CD4-positive, alpha-beta memory T cell (primary cell): ENCODE measurements at places on chromosomes 6 and 20.
A peak's percentile ranks its signal among the peaks of the same experiment; 100 is the strongest.

GRCh38 chr6:145137425-145137824 is 597.9 kb downstream of the EPM2A start:
- no peak for DNase-seq

DNA sequence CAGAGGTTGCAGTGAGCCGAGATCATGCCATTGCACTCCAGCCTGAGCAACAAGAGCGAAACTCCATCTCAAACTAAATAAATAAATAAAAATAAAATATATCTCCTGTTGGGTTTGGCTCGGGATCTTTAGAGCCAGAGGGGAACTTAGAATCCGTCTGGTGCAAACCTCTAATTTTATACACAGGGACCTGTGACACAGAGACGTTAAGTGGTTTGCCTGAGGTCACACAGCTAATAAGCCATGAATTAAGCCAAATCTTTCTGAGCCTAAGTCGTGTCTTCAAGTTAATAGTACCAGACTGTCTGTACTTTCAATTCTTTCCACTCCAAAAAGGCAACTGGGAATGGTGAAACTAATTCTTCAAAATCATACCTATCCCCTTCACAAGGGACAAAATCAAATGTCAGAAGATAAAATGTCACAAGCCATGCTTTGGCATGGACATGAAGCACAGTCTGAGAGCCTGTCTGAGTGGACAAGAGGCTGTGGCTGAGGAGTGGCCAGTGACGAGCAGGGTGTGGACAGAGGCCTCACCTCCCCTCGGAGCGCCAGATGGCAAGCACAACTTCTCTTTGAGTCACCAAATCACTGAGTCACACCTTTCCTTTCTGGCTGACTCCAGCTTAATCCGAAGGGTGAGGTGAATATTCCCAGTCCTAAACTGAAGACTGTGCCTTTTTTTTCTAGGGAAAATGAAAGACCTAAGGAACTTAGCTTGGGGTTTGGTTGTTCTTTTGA is 177.4 kb downstream of the TFAP2A start:
- no peak for DNase-seq

DNA sequence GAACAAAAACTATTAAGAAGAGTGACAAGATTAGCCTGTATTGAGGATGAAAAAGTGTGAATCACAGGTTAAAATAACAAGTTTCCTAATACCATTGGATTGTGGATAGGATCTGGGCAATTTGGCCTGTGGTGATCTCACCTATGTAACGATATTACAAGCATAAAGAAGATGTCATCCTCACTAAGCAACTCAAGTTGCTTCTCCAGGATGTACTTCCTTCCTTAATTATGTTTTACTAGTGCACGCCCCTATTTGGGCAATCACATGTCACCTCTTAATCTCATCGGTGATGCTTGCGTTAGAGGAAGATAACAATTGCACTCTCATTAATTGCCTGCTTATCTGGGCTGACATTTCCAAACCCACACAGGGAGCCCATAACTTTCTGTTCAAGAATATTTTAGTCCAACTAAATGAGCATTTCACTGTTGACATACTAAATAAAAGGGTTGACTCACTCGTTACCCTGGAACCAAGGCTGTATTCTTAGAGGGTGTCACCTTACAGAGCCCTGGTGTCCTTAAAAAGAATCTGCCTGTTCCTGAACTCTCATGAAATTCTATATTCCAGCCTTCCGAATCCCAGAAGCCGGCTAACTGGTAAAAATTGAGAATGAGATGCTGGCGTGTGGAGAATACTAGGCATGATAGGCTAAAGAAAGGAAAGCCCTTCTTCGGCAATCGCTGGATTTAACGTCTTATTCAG is 88.2 kb upstream of the ATXN1 start:
- no peak for DNase-seq

DNA sequence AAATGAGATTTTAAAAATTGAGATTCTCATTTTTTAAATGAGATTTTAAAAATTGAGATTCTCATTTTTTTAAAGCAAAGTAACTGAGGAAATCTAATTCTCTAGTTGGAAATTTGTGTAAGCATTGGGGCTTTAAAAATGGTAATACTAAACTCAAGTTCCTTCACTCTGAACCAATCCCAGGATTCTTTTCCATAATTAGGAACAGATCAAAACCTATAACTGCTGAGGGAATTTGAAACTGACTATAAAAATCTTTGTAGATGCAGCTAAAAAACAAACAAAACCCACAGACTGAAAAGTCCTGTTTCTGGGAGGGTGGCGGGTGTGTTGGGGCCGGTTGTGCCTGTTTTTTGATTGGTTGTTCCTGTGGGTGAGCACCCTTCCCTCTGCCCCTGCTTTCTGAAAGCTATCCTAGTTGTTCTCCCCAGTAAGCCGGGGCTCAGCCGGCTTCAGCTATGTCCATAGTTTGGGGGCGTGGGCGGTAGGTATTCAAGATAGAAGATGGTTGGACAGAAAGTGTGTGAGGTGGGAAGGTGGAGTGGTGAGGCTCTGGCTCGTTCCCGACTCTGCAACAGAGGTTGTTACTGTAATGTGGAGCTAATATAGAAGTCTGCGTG is 49.3 kb downstream of the GFRA4 start:
- DNase-seq = no peak

GRCh38 chr6:49556429-49556837 is 6.0 kb downstream of the C6orf141 start:
- no peak for DNase-seq

GRCh38 chr6:20817806-20818320 is 283.6 kb downstream of the CDKAL1 start:
- DNase-seq = no peak

GRCh38 chr20:61725966-61726365 is 339.7 kb downstream of the TAF4 start:
- no peak for DNase-seq

GRCh38 chr6:106072501-106073090 is 13.5 kb upstream of the PRDM1 start:
- DNase-seq = no peak

DNA sequence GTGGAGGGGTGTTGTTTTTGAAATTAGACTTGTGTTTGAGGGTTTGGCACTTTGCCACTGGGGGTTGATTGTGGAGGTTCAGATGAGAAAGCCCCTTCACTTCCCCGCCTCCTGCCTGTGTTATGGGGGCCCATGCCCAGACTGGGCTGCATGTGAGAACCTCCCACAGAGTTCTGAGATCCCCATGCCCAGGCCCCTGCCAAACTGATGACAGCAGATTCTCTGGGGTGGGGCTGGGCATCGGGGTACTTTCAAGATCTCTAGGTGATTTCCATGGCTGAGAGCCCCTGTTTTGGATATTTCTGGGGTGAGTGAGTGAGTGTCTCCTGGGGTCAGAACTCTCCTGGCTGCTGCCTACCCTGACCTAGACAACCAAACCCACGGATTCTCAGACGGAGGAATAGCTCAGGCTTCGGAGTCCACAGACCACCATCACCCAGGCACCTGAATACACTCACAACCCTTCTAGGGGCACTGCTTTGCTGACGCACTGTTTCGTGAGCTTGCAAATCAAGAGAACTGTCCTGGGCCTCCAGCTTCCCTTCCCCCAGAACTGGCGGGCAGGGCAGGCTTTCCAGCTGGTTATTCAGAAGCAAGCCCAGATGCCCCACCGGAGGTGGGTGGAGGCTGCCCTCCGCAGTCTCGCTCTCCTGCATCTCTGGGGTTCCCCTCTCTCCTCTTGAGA is 6.3 kb downstream of the BCAS1 start:
- no peak for DNase-seq

GRCh38 chr6:150313781-150314180 is 55.0 kb upstream of the IYD start:
- no peak for DNase-seq

DNA sequence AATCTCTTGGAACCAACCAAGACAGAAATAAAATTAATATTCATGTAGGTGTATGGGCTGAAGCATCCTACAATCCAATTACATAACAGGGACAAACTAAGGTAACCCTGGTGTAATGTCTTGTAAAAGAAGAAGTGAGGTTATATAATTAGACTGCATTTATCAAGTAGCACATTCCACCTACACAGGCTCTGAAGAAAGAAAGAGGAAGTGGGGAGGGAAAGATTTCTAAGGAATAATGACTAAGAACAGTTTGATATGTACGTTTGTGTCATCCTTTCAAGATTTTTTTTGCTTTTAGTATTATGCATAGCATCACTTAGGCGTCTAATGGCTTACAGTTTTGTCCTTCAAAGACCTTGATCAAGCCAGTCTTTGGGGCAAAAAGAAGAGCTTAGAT is 139.7 kb downstream of the PLCB1 start:
- no peak for DNase-seq

- no peak for DNase-seq
These were observed 11.0 kb downstream of the TNFAIP3 start for GRCh38 chr6:137878029-137878428.

DNA sequence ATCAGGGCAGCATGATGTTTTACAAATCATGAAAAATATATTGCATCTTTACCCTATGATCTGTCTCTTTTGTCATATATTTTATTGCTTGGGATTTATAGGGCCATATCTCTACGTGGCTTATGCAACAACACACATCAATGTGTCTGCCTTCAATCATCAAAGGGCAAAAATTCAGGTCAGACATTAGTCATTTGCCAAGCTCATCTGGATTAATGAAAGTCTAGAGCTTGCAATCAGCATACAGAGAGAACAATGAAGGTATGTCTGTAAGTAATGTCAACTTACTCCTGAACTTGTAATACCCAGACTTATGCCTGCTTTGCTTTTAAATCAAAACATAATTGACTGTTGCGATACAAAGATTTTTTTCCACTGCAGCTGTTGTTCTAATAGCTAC is 282.7 kb downstream of the HAO1 start:
- no peak for DNase-seq

DNA sequence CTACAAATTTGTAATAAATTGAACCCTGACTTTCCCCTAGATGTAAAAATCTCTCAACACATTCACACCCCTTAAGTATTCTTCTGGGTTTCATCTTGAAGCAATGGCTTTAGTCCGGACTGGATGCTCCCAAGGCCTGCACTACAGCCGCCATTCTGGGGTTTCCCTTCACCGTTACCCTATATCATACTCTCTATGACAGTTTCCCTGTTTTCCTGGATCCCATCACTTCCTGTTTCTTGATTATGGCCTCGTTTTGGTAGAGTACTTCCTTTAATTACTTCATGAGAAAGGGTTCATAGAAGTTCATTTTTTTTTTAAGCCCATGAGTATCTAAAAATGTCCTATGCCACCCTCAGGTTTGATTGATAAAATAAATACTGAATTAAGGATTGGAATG is 11.7 kb downstream of the FIG4 start:
- DNase-seq = no peak

DNA sequence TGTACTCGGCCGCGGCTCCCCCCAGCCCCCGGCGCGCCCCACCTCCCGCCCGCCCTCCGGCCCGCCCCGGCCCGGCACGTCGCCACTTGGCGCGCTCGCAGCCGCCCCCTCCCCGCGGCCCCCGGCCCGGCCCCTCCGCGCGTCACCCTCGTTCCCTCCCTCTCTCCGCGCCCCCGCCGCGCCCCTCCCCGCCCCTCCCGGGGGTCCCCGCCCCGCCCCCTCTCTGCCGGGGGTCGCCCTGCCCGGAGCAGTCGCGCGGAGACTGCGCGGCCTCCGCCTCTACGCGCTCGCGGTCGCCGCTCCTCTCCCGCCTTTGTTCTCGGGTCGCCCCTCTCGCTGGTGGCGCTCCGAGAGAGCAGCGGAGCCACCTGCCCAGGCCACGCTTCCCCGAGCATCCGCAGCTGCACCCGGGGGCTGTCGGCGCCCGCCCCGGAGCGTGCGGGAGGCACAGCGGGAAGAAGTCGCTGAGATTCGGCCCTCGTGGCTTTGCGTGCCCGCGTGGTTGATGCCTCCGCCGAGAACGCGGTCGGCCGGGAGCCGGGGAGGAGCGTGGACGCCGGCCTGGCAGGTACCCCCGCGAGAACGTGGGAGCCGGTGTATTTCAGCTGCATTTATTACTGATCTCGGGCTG is at the start of gene PHF10:
TSS of gene PHF10 (minus strand) at position 7 of the 631 bp plus-strand sequence. CDS start 569 bp downstream, outside the sequence.
- peak; percentile 61 for DNase-seq

GRCh38 chr6:24431045-24431451 is 28.3 kb downstream of the MRS2 start:
- DNase-seq = peak; percentile 15

DNA sequence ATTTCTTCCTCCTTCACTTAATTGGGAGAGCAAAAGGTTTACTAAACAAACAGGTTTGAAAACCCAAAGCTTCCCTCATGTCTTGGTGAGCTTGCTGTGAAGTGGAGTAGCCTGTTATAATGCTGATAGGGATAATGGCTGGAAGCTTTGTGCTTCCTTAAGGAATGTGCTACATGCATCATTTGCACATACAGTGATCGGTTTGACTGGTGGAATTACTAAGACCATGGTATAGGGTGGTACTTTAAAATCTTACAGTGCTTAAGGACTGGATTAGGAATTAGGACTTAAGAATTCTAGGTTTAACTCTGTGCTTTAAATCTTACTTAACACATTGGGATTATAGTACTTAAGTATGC is 75.7 kb downstream of the ARID1B start:
- no peak for DNase-seq

DNA sequence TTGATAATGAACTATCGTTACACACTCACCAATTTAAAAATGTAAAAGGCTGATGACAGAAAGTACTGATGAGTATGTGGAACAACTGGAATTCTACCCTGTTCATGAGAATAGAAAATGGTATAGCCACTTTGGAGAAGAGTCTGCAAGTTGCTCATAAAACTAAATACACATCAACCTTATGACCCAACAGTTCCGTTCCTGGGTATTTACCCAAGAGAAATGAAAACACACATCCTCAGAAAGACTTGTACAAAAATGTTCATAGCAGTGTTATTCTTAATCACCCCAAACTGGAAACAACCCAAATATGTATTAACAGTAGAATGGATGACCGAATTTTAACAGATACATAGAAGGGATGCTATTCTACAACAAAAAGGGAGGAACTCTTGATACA is 145.7 kb upstream of the LRFN2 start:
- no peak for DNase-seq

DNA sequence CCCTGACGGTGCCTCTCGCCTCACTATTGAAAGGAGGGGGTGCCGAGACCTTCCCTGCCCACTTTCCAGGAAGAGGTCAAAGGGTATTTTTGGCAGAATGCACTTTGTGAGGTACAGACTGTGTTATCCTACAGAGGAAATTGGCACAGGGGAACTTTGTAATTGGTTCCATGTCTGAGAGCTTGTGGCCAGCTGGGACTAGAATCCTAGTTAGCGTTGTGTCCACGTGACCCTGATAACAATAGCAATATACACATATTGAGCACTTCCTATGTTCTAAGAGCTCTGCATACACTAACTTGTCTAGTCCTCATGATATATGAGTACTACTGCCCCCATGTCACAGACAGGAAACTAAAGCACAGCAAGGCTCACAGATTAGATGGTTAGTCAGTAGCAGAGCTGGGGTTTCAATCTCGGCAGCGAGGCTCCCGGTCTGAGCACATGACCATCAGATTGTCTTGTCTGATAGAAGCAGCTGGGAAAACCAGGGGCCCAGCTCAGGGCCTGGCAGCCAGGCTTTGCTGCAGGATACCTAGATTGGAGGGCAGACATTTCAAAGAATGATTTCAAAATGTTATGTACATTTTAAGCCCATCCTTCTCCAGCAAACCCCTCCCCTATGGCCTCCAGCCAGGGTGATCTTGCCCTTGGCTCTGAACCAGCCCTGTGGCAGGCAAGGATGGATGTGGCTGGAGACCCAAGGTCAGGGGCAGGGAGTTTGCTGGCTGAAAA is 1.4 kb downstream of the MAPK13 start:
- DNase-seq = peak; percentile 79
